ENCODE measurements at places on chromosomes 6 and 20.
A peak's percentile ranks its signal among the peaks of the same experiment; 100 is the strongest.

- DNase-seq = no peak
Observed at GRCh38 chr6:109383438-109383940, 1.2 kb upstream of the CD164 start.

DNA sequence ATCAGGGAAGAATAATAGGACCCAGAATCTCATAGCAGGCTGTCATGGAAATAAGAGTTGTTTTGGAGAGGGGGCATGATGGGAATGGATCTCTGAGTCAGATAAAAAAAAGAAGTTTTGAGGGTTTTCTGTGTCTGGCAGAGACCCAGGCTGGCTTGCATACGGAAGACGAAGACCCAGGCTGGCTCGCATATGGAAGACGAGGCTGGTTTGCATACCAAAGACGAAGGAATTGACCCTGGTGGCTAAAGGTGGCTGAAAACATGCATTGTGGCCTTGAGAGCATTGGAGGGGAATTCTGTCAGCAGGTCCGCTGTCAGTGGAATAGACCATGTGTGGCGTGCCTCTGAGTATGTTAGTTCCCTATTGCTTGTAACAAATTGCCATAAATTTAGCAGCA lies 335.1 kb downstream of the BTBD3 start:
- DNase-seq = no peak

DNA sequence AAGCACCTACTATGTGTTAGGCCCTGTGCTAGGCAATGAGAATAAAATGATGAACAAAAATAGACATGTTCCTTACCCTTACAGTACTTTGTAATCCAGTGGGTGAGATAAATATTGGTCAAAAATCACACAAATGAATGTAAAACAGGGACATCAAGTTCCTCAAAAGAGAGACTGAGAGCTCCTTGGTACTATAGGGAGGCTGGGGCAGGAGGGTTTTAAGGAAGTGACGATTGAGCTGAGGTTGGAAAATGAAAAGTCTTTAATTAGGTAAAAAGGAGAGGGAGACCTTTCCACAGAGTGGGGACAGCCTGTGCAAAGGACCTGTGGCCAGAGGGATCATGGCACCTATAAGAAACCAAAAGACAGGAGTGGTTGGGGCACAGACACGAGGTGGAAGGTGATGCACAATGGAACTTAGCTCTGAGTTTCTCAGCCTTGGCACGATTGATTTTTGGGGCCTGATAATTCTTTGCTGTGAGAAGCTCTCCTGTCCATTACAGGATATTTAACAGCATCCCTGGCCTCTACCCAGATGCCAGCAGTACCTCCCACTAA lies 140.3 kb downstream of the CEP57L1 start:
- DNase-seq = no peak

GRCh38 chr6:152293404-152293803 lies 343.8 kb downstream of the SYNE1 start:
- DNase-seq = no peak

- DNase-seq = no peak
Observed at GRCh38 chr20:25296094-25297093, 48.5 kb downstream of the PYGB start.

DNA sequence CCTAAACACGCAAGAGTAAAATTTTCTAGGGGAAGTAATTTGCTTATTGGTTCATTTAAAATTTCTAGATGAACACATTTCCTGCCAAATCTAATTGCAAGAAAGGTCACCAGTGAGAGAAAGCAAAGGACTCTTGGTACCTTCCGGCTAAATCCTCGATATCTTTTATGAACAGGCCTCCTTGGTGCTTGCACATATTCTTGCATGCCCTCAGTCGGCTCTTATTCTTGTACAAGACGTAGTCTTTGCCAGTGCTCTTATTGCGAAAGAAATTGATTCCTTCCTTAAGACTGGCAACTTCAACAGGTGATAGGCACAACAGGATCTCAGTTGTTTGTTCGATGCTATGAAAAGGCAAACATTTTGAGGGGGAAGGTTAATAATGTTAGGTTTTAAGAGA lies 141.7 kb upstream of the CARMIL1 start:
- DNase-seq = no peak

DNA sequence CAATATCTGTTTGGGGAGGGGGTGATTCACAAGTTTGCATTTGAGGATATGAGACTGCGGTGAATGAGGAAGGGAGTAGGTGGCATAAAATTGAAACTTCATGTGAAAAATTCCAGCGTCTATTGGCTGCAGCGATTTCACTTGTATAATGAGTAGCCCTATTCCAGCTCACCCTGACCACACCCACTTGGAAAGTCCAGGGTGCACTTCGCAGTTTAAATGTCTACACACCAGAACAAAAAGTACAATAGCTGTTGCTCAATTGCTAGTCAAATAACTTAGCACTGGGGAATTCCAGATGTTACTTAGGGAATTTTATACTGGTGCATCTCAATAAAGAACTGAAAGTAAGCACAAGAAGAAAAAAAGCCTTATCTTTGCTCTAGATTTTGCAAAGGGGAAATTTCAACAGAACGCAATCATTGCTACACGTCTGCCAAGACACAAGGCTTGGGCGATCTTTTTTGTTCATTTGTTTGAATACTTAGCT lies 6.3 kb downstream of the TNFAIP3 start:
- DNase-seq = no peak

DNA sequence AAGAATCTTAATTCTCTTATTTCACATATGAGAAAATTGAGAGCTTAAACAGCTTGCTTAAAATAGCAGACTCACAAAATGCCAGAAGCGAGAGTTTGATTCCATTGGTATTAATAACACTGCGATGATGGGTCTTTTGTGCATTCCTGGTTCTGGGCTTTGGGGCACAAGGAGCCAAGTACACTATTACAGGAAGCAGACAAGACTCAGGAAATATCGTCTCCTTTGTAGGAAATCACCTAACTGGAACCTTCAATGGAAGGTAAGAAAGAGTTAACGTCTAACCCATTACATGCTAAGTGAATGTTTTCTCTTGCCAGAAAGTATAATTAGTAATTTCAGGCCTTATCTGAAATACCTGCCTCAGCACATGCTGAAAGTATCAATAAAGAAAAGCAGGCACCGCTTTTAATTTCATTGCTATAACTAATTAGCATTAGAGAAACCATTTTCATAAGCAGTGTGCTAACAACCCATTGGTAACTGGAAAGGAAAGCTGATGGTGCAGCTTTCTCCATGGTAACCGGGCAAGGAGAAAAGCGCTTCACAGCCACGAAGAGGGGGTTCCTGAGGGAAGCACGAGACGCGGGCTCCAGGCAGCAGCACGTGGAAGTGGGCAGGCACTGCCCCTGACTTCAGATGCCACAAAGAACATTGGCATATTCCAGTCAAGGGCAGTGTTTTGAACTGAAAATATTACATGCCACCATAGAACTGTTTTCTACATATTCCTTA lies 206.7 kb upstream of the AGPAT4 start:
- DNase-seq = no peak

- DNase-seq = peak; percentile 82
Observed at GRCh38 chr6:167683028-167683862, 143.5 kb upstream of the AFDN start.

GRCh38 chr6:41596096-41596685 lies 42.1 kb upstream of the MDFI start:
- no peak for DNase-seq

DNA sequence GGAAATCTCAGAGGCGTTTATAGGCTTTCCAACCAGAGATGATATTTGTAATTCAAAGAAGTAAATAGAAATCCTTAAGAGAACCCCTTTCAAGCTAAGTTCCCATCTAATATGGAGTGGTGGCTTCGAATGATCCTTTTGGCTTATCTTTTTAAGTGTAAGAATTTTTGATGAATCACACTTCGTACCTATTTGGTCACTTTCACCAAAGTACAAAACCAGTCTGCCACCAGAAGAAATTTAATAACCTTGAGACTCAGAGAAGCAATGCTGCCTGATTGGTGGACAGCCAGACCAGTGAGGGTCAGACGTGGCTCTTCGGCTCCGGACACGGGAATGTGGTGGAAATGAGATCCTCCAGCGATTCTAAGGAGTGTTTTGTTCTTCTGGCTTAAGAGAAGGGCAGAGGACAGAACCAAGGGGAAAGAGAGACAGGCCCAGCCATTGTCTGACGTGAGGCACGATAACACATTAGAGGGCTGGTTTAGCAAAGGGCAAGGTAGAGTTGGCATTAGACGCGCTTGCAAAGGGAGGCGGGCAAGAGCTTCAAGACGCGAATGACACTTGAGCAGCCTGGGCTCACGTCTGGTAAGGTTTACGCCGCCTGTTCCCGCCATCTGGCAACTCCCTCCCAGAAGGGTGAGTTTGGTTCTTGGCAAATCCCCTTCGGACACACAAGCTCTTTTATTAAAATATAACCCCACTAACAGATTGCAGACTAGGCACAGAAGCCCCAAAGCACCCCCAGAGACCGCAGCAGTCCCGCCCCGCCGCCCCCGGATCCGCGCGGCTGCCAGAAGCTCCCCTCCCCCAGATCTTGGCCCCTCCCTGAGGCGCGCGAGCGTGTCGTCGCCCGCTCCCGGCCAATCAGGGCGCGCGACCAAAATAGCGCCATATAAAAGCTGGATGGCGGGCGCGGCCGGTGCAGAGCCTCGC lies 50.0 kb upstream of the EZR start:
- peak; percentile 66 for DNase-seq

GRCh38 chr20:63292904-63293303 lies at the start of gene COL20A1:
TSS of gene COL20A1 (plus strand) at chr20:63293186. CDS start at chr20:63295108, 1,922 bp downstream.
- DNase-seq = no peak

- DNase-seq = no peak
Observed at GRCh38 chr20:56691325-56691998, 62.4 kb downstream of the TFAP2C start.

GRCh38 chr20:18414140-18414539 lies 52.7 kb downstream of the DZANK1 start:
- no peak for DNase-seq

- DNase-seq = no peak
Observed at GRCh38 chr6:19465256-19465655, 371.9 kb upstream of the ID4 start.

GRCh38 chr6:33595001-33595846 lies 15.1 kb upstream of the BAK1 start:
- DNase-seq = no peak

DNA sequence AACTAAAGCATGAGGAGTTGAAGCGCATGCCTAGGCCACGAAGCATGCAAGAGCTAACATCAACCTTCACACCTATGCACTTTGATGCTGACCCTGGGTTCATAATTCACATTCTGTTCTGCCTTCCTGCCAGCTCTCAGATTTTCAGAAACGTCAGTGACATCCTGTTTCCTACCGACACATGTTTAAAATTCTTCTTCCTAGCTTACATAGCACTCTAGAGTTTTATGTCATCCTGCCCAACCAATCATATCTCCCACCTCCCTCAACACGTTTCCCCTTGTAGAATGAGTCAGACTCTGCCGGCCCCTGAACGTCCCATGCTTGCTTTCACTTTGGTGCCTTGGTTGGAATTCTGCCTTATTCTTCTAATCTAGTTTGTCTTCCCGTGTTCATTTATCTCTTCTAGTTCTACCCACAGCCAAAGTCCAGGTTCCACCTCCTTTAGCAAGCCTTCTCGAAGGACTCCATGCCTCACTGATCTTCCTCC lies 97.2 kb upstream of the MAP7 start:
- no peak for DNase-seq

DNA sequence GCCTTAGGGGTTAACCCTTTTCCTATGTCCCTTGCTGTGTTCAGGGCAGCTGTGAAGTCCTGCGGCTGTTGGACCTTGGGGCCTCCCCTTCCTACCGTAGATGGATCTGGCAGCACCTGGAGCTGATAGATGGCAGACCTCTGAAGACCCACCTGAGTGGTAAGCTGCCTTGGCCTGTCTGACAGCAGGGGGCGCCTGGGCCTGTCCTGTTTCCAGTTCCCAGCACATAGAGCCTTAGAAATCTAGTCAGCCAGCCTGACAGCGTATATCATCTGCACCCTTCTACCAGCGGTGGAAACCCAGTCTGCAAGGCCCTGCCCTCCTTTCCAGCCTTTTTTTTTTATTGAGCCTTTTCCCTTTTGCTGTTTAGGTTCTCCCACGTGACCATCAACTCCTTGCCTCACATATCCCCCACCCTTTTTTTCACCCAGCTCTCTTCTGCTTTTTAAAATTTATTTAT lies 26.6 kb downstream of the CNBD2 start:
- DNase-seq = peak; percentile 36

DNA sequence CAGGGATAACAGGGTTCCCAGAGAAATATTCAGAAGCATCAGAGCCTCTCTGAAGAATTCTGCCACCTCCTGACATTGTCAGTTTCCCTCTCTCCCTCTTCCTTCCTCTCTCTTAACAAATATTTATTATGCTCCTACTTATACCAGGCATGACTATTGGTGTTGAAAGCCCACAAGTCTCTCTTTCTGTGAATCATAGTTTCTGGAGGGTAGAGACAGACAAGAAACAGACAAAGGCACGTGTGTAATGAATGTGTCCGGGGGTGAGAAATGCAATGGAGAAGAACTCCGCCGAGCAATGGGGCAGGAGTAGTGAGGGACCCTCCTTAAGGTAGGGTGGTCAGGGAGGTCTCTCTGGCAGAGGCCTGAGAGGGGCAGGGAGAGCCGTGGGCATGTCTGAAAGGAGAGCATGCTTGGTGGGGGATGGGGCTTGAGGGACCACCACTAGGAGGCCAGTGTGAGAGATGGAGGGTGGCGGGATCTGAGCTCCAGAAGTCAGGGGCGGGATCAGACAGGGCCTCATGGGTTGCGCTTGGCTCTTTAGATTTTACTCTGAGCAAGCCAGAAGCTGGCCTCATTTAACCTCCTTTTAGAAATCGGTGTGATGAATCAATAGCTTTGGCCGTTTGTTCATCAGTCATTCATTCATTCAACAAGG lies 57.3 kb downstream of the EYA2 start:
- DNase-seq = no peak

GRCh38 chr20:16061351-16061750 lies 511.9 kb downstream of the KIF16B start:
- no peak for DNase-seq

GRCh38 chr20:5569021-5569420 lies 181.2 kb upstream of the SHLD1 start:
- DNase-seq = peak; percentile 19

GRCh38 chr6:90809035-90809434 lies 222.2 kb upstream of the MAP3K7 start:
- no peak for DNase-seq

GRCh38 chr6:7052443-7053011 lies 55.2 kb upstream of the RREB1 start:
- no peak for DNase-seq

GRCh38 chr20:35984382-35984781 lies 16.0 kb downstream of the CNBD2 start:
- no peak for DNase-seq

GRCh38 chr6:31083742-31084354 lies 28.5 kb downstream of the C6orf15 start:
- DNase-seq = no peak

GRCh38 chr20:14724468-14724867 lies 387.1 kb upstream of the FLRT3 start:
- DNase-seq = no peak

- no peak for DNase-seq
Observed at GRCh38 chr6:2725999-2726567, 24.6 kb downstream of the MYLK4 start.
